ENCODE measurements at places on chromosomes 1 and 21.

GRCh38 chr1:116257341-116257767 lies 115.7 kb upstream of the ATP1A1 start:
- DNase-seq: no peak

DNA sequence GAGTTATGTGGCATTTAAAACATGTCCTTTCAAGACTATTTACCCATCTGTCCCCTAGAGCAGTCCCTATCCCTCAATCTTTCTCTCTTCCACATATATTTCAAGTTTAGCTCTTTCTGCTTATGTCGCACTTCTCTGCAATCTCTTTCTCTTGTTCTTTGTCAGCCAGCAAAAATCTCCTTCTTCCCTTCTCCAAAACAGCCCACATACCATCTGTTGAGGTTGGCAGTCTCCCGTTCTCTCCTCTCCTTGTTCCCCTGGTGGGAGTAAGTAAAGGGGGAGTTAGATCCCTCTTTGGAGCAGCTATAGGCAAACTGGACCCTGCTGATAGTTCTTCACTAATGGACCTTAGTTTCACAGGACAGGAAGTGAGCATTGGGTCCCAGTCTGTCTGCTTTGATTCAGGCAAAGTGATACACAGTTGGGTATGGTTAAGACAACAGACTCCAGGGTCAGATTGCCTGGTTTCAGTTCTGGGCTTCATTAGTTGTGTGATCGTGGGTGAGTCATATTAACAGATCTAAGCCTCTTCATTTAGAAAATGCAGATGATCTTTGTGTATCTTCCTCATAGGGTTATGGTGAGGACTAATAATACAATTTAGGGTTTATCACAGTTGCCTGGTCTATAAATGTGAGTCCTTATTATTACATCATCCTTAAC lies 19.7 kb downstream of the BRINP2 start:
- DNase-seq: no peak

GRCh38 chr1:166730299-166730888 lies 108.9 kb upstream of the POGK start:
- no peak for DNase-seq

GRCh38 chr1:107323784-107324183 lies 182.9 kb downstream of the NTNG1 start:
- no peak for DNase-seq

DNA sequence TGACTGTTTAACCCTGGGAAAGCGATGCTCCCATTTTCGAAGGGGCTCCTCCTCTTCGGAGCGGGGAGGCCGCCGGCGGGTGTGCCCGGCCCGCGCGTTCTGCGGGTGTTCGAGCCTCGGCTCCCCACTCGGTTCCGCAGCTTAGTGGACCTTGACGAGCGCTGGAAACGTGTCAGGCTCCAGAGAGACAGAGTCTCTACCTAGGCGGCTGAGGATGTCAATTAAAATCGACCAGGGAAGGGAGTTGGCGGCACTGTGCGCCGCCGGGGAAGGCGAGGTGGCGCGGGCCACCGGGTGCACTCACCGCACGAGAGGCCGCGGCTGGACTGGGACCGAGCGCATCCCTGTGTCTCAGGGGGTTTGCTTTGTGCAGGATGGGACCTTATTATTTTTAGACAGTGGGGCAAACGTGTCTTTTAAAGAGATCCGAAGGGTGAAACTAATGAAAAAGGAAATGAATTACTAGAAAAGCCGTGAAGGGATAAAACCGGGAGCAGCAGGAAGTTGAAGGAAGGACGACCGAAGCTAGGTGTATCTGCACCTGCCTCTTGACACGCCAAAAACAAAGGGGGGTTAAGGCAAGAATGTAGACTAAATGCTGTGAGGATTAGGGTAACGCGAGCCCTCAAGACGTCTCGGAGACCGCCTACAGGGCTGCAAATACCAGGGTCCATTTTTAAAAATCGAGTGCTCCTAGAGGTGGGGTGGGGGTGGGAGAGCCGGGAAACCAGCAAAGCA lies 5.6 kb downstream of the LHX4 start:
- DNase-seq: no peak

DNA sequence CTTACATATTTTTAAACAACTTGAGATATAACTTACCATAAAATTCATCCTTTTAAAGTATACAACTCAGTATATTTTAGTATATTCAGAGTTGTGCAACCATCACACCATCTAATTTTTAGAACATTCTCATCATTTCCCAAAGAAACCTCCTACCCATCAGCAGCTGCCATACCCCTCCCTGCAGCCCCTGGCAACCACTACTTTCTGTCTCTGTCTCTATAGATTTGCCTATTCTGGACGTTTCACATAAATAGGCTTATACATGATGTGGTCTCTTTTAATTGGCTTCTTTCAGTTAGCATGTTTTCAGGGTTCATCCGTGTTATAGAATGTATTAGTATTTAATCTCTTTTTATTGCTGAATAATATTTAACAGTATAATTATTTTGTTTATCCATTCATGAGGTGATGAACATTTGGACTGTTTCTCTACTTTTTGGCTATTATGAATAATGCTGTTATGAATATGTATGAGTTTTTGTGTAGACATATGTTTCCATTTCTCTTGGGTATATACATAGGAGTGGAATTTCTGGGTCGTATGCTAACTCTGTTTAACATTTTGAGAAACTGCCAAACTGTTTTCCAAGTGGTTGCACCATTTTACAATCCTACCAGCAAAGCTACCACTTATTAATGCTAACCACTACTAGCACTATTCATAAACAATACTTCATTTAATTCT lies 29.5 kb downstream of the WDR26 start:
- no peak for DNase-seq

- no peak for DNase-seq
Measured at GRCh38 chr1:116878804-116879477, 30.8 kb upstream of the PTGFRN start.

GRCh38 chr1:25707280-25708016 lies 90.9 kb downstream of the MAN1C1 start:
- DNase-seq: no peak

DNA sequence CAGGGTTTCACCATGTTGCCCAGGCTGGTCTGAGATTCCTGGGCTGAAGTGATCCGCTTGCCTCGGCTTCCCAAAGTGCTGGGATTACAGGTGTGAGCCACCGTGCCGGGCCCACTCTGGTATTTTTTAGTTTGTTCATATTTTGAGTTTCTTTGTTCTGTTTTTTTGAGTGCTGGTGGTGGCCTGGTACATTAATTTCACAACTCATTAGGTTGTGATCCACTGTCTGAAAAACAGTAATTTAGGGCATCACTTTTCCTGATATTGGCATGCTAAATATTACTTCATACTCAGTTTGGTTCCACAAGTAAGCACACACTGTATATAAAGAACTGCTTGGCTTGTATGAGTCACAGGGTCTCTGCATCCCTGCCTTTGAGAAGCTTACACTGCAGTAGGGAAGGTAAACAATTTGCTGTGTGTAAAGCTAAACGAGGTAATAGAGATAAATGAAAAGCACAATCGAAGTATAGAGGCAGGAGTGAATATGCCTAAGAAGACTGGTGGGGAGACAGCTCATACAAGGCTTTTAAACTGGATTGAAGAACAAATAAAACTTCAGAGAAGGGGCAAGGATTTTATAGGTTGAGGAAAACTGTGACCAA lies 7.7 kb downstream of the SNX27 start:
- no peak for DNase-seq

DNA sequence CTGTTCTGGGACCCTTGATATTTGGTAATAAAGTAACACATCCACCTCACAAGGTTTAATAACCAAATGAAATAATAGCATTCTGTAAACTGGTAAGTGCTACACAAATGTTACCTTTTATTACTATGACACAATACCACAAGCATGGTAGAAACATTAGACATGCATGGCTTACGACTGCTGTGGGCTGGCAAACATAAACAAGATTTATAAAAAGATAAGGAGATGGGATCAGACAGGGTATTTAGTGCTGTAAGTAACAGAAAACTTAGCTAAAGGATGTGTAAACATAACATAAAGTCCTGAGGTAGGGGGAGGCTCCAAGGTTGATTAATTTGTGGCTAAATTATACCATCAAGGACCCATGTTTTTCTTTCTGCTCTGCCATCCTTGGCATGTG lies 212.6 kb downstream of the BARHL2 start:
- no peak for DNase-seq

GRCh38 chr1:171910786-171911185 lies 69.5 kb downstream of the DNM3 start:
- no peak for DNase-seq

DNA sequence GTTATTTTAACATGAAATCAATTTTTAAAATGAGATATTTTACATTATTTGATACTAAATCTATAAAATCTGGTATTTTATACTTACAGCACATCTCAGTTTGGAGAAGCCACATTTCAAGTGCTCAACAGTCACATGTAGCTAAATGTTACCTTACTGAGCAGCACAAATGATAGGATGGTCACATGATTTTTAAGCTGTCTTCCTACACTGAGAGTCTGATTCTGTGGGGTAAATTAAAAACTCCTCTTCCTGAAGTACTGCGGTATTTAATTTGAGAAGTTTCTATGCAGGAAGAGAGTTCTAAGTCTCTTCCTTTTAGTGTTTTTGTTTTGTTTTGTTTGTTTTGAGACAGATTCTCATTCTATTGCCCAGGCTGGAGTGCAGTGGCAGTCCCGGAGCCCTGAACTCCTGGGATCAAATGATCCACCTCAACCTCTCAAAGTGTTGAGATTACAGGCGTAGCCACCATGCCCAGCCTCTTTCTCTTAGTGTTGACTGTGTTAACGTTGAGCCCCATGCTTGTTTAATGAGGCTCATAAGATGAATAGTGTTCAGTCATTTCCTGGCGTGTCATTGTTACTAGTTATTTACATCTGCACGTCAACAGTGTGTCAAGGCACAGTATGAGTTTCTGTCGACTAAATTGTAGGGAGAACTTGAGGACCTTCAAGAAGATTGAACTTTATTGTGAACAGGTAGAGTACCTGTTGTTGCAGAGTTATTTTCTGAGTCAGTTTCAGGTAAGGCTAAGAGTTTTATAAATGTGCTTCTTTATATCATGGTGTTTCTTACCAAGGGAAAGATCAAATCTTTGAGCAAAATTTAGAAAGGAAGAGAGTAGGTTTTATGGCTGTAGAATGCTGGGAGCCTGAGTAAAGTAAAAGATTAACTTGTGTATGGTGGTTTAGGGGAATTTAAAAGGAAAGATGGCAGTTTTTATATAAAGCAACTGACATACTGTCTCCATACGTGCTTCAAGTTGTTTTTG lies 3.3 kb downstream of the CNST start:
- no peak for DNase-seq

- no peak for DNase-seq
Measured at GRCh38 chr1:89363638-89364536, at the start of gene GBP6. Gene GBP6 (plus strand): TSS chr1:89364059. CDS start chr1:89368552, 4,493 bp downstream.

GRCh38 chr1:24921938-24922662 lies 8.0 kb downstream of the RUNX3 start:
- no peak for DNase-seq

DNA sequence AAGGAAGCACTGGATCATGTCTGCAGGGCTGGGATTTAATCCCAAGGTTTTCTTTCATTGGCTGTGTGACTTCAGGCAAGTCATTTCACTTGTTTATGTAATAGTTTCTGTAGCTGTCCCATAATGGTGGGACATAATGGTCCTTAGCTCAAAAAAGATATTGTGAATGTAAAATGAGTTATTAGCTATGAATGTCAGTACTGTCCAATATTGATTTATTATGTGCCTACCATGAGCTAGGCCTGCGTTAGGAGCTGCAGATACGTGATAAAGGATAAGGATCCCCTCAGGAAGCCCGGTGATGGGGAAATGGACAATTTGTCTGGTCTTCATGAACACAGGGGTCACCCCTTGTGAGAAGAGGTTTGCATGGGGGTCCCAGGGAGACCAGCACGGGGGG lies 95.8 kb downstream of the PLXNA2 start:
- DNase-seq: no peak

DNA sequence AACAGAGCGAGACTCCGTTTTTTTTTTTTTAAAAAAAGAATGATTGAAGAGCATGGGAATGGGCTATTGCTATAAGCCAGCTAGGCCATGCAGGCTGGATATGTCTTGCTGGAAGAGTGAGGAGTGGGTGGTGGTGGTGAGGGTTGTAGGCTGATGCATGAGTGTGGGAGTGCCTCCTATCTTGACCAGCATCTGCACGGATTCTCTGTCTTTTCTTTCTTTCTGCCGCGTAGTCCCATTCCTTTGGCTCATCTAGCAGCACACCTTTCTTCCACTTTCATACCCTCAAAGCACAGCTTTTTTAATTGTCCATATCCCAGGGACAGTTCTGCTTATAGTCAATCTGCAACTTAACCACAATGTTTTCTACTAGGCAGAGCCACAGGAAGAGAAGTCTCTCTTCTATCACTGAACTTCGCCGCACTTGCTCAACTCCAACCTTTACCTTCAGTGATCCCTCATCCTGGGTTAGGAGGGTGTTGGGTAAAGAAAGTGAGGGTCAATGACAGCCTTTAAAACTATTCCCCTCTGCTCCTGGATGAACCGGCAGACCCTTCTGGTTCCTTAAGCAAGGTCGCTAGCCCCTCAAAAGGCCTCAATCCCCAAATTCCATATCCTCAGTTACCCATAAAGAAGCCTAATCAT lies 15.2 kb downstream of the ADCY10 start:
- DNase-seq: no peak

DNA sequence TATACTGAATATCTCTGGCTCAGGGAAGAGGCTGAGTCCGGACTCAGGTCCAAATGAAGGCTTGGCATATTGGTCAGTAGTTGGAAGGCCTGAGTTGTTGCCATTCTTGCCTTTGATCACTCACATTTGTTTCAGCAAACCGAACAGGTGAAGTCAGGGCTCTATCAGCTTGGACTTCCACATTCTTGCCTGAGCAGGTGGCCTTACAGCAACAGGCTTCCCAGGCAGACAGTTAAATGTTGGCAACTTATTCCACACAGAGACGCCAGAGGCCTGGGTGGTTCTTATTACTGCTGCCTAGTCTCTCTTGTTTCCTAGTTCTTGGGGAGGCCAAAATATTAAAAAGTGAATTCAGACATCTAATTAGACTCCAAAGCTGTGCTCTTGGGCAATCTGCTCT lies 36.6 kb downstream of the XCL2 start:
- no peak for DNase-seq

- no peak for DNase-seq
Measured at GRCh38 chr21:45618846-45619485, 24.6 kb upstream of the PCBP3 start.

GRCh38 chr21:46203203-46203600 lies 18.9 kb upstream of the SPATC1L start:
- DNase-seq: no peak

DNA sequence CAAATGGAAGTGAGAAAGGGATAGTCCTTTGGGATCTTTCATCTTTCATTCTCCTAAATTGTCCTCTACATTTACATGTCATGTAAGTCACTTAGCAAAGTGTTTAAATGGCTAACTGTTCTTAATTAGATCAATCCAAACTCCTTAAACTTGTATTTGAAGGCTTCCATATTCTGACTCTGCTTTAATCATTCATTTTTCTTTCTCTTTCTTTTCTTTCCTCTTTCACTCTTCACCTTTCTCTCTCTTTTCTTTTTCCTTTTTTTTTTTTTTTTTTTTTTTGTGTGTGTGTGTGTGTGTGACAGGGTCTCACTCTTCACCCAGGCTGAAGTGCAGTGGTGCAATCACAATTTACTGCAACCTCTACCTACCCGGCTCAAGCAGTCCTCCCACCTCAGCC lies 71.7 kb downstream of the RPS27 start:
- DNase-seq: no peak
